ENCODE measurements at places on chromosomes 16 and 17.

GRCh38 chr16:24609417-24609739 lies 70.0 kb downstream of the RBBP6 start:
- DNase-seq: no peak

DNA sequence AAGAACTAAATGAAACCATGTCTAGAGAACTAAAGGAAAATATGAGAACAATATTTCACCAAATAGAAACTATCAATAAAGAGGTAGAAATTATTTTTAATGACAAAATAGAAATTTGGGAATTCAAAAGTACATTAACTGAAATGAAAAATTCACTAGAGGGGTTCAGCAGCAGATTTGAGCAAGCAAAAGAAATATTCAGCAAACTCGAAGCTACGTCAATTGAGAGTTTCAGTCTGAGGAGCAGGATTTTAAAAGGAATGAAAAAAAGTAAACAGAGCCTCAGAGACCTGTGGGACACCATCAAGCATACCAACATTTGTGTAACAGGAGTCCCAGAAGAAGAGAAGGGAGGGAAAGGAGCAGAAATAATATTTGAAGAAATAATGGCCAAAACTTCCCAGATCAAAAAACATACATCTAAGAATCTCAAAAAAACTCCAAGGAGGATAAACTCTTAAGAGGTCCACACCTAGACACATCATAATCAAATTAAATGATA lies 38.3 kb downstream of the ZFP90 start:
- DNase-seq: no peak

DNA sequence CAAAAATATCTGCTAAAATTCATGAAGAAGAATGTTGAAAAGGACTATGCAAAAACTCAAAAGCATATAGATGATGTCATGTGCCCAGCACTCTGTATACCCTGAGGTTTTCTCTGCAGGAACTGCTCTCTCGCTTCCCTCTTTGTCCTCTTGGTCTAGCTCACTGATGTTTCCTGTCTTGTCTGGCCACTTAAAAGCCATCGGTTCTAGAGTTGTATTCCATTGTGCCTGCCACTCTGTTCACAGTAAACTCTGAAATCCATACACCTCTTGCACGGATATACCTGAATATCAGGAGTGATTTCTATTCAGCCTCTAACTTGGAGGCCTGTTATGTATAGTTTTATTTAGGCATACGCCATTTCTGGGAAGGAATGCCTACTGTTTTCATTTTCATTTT lies 101.0 kb upstream of the CNTNAP4 start:
- no peak for DNase-seq

- DNase-seq: no peak
These were observed 73.9 kb upstream of the SOX9 start for GRCh38 chr17:72046643-72047612.

All from colonic mucosa (tissue), 4 donors.